ENCODE measurements at places on chromosomes 2 and 18. TPM values are rescaled to one million over a fixed set of nuclear protein-coding genes. Genes with fewer than 3 reads are reported as not detected.

The LIPG gene
- 0.60 TPM for total RNA-seq

GRCh38 chr18:13136056-13136903 is 82.3 kb upstream of the LDLRAD4 start:
- DNase-seq, result peak; percentile 79

GRCh38 chr18:25786758-25787157 is 303.7 kb downstream of the SS18 start:
- DNase-seq, result no peak

- DNase-seq, result no peak
These were observed 152.2 kb downstream of the PID1 start for GRCh38 chr2:229118927-229119326.

GRCh38 chr2:44918095-44918775 is 23.3 kb upstream of the SIX3 start:
- no peak for DNase-seq

The GDF7 gene
- not detected for total RNA-seq

GRCh38 chr2:177246000-177246399 is 18.5 kb downstream of the NFE2L2 start:
- DNase-seq, result no peak
